ENCODE measurements at places on chromosomes 5 and 9.
A peak's percentile ranks its signal among the peaks of the same experiment; 100 is the strongest.

DNA sequence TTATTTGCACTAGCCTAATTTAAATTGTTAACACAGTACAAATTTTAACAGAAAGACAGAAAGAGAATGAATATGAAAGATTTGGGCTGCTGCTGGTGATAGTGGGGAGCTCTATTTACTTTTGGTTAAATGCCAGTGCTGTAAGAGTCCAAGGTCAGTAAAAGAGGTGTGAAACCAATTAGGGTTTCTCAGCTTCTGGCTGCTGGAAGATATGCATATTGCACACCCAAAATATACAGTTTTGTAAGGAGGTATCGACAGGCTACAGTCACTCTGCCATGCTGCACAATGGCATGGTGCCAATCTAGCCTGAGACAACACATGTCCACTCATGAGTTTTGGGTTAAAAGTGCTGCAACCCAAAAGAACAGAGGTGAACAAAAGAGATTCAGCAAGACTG lies 79.3 kb downstream of the PPP2R2B start:
- no peak for DNase-seq

DNA sequence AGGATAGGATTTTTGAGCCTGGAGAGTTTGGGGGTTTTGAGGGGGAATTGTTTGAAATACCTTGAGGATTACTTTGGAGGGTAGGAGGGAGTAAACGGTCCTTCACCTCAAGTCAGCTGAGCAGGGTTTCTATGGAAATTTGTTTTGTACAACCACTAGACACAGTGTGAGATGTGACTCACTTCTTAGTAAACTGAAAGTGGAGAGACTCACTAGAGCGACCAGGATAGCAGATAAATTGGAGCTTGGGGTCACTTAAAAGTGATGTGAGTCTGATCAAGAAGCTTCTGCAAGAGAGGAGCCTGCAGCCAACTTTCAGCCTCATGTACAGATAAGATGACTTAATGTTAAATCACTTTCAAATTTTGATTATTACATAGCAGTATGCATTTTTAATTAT lies 1945.9 kb upstream of the NUDT12 start:
- DNase-seq, result no peak

DNA sequence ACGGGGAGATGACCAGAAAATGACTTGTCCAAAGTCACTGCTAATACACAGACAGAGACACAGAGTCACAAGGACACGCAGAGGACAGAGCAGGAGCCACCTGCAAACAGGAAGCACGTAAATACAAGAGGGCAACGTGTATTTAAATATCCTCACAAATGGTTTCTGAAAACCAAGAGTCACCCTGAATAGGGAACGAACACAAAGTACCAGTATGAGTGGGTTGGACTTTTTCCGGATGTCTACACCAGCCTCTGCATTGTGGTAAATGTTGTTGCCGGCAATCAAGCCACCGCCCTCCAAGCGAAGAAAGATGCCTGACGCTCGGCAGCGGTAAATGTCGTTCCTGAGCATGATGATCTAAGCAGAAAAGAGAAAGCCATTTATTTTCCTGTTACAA lies 44.5 kb downstream of the FBXO10 start:
- DNase-seq, result no peak

GRCh38 chr5:54602475-54602874 lies 84.9 kb downstream of the SNX18 start:
- no peak for DNase-seq

- DNase-seq, result peak; percentile 15
These were observed 15.3 kb upstream of the GRXCR2 start for GRCh38 chr5:145887976-145888574.

DNA sequence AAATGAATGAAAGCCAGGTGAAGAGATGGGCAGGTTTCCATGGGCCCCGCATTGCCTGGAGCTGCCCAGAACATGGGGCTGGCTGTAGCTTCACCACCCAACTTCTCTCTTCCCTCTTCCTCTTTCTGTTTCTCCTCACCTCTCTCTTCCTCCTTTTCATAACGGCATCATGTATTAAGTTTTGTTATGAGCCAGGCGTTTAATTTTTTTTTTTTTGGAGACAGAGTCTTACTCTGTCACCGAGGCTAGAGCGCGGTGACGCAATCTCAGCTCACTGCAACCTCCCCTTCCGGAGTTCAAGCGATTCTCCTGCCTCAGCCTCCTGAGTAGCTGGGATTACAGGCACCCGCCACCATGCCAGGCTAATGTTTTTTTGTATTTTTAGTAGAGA lies 13.0 kb upstream of the SPINK4 start:
- no peak for DNase-seq

DNA sequence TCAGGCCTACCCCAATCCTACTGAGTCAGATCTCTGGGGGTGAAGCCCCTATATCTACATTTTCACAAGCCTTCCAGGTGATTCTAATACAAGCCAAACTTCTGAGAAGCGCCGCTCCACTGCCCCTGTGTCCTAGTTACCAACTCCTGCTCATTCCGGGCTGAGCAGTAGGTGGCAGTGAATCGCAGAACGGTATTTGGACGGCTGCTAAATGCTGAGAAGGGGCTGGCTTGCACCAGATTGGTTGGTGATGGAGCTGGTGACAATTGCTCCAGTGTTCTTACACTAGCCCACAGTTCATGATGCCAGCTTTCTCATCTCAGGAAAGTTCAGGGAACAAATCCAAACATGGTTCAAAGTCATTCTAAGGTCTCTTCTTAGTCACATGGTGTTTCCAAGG lies 31.1 kb upstream of the FGF1 start:
- no peak for DNase-seq

DNA sequence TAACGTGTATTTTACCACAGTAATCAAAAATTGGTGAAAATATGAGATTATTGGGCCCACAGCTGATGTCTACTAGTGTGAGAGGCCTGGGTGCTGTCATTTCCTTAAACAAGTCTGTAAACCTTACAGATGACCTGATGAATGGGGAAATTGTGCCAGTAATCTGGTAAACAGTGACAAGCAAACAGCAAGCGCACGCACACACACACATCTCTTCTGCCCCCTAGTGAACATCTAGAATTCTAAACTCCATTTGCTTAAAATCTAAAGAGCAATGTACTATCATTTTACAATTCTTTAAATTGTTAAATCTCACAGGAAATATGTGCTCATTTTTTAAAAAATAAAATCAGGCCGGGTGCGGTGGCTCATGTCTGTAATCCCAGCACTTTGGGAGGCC lies 7.5 kb upstream of the RAPGEF1 start:
- no peak for DNase-seq

GRCh38 chr9:28628031-28628430 lies 1054.8 kb upstream of the C9orf72 start:
- no peak for DNase-seq

- DNase-seq, result no peak
These were observed 9.9 kb upstream of the SLC2A6 start for GRCh38 chr9:133488686-133489252.

- DNase-seq, result no peak
These were observed 333.9 kb downstream of the NR2F1-AS1 start for GRCh38 chr5:93247105-93247504.

DNA sequence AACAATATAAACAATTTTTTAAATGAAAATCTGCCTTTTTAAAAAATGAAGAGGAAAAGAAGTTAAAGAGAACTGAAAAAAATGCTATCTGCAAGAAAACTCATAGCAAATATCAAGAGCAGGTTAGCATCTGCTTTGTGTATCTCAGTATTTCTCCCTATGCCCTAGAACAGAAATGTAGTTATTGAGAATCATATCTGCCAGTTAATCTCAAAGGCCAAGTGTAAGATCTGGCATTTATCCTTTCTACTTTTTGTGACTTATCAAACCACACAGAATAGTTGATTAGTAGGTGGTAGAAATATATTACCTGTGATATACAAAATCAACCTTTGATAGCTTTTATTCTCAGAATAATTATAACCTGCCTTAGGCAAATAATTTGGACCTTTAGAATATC lies 1699.8 kb downstream of the EFNA5 start:
- DNase-seq, result no peak

DNA sequence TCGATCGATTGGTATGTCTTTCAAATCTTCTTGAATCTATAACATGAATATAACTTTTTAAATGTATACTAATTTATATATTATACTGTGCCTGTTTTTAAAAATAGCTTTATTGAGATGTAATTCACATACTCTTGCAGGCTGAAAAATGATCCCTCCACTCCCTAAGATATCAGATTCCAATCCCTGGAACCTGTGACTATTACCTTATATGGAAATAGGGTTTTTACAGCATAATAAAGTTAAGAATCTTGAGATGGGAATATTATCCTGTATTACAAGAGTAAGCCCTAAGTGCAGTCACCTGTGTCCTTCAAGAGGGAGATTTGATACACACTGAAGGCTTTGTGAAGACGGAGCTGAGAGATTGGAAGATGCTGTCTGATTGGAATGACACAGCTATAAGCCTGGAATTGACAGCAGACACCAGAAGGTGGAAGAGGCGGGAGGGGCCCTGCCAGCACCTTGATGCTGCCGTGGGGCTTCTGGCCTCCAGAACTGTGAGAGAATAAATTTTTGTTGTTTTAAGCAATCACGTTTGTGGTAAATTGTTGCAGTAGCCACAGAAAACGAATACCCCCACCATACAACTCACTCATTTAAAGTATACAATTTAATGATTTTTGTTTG lies 161.3 kb downstream of the RMI1 start:
- DNase-seq, result no peak

- no peak for DNase-seq
These were observed 22.7 kb upstream of the ENHO start for GRCh38 chr9:34545497-34545896.

GRCh38 chr5:144092508-144092907 lies 78.0 kb downstream of the YIPF5 start:
- DNase-seq, result no peak

DNA sequence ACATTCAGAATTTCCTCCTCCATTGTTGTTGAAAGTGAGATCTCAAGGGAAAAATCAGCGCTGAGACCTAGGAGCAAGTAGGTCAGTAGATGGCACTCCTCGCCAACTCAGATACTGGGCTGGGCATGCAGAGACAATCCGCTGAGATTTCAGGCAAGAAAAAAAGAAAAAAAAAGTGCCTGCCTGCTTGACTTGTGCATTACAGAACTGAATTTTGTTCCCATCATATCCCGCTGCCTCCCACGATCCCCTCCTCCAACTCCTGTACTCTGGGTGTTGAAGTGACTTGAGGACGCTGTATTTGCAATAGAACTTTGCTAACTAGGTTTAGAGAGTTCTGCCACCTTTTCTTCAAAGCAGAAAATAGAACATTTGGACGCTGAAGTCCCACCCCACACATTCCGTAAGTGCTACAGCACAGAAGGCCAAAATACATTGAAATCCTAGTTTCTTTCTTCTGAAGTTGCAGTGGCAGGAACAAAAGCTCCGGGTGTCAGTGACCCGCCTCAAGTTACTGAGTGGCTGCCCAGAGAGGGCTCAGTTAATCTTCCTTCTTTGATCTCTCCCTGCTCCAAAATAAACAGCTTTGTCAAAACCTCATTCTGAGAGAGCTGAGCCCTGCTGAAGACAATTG lies 265.8 kb downstream of the MLLT3 start:
- peak; percentile 54 for DNase-seq

GRCh38 chr5:126516852-126517251 lies 78.2 kb downstream of the ALDH7A1 start:
- no peak for DNase-seq

DNA sequence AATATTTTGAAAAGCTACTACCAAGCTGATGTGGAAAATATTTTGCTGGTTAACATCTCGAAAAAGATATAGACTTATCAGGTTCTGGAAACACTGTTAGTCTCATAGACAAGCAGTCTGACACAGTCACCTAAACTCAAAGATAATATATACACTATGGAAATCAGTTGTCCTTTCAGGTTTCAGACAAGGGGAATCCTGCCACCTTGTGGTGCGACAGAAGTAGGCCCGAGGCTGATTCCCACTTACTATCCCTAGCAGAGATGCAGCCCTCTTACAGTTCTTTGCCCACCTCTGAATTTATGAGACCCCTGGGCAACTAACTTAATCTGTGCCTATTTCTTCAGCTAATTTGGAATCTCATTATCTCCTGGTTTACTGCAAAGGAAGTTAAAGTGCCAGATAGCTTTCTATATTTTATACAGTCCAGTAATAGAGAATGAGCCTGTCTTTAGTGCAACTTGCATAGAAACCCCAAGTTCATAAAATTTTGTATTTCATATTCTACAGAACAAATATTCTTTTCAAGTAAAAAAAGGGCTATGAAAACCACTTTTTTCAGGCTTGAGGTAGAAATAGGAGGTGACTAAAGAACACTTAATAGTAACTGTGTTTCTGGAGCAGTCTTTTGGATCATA lies 16.9 kb downstream of the RAD1 start:
- peak; percentile 65 for DNase-seq

GRCh38 chr9:130010151-130010988 lies 32.6 kb downstream of the FNBP1 start:
- no peak for DNase-seq

DNA sequence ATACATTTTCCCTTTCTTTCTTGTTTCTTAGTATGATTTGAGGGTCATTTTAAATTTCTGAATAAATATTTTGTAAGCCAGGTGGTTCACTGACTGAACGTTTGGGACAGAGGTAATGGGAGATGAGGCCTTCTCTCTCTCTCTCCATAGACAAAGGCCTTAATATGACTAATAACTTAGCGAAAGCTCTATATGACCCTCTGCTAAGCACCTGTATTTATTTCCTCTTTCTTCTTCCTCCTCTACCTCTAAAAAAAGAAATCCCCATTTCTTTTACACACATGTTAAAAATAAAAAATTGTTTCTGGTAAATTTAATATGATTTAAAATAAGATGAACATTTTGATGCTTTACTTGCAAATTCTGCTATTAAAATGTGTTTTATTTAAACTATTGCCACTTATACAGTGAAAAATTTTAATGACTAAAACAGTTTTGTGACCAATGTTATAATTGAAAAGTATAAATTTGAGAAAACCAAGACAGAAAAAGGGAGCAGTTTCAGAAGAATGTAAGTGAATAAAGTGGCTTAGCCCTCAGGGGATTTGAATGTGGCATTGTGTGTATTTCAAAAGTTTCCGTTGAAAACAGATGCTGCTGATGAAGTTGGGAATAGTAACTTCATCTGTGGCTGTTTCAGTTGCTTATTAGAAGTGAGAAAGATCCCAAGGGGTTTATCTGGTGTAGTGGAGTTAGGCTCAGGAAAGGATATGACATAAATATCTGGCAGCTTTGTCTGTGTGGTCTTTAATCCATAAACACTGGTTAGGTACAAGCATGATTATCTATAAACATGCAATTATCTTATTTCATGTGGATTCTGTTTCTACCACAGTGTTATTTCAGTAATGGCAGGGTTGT lies 128.6 kb upstream of the GRHPR start:
- no peak for DNase-seq

- no peak for DNase-seq
These were observed 239.7 kb downstream of the CSNK1G3 start for GRCh38 chr5:123751670-123752069.

- DNase-seq, result no peak
These were observed 59.0 kb downstream of the AOPEP start for GRCh38 chr9:94785215-94786169.

DNA sequence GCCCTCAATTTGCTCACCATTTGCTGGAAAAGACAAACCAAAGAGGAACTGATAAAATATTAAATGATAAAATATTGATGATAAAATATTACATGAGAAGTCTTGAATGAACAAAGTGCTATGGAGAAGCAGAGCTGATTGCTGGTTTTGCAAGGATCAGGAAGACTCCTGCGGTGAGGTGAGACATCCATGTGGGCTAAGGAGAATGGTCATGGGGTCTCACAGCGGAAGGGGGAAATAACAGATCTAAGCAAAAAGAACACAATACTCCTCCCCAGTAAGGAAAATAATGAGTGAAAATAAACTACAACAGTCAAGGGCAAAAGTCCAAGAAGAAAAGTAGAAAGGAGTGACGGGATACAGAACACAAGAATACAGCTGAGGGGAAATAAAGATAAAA lies 146.8 kb downstream of the LURAP1L start:
- no peak for DNase-seq

All from right renal pelvis (tissue), 4 donors.